Left kidney (tissue), 8 donors: ENCODE measurements at places on chromosomes 7 and 10. TPM values are rescaled to one million over a fixed set of nuclear protein-coding genes. Genes with fewer than 3 reads are reported as not detected.

DNA sequence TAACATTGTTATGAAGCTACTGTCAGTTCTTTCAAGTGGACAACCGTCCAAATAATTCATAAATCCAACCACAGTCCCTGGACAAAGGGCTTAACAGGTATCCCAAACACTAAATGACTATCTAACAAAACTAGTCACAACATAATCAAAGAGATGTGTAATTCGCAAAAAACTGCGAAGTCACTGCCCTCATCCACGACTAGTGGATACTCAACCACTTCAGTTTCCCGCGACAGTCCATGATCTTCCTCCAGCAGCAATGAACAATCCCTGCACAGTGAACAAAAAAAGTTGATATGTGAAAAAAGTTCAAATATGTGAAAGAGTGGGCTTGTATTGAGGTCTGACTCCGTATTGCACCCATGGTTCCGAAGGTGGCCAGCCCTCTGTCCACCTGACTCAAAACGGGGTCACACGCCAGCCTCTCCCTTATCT, 287 bp downstream of the DCLRE1A start:
- no peak for DNase-seq

DNA sequence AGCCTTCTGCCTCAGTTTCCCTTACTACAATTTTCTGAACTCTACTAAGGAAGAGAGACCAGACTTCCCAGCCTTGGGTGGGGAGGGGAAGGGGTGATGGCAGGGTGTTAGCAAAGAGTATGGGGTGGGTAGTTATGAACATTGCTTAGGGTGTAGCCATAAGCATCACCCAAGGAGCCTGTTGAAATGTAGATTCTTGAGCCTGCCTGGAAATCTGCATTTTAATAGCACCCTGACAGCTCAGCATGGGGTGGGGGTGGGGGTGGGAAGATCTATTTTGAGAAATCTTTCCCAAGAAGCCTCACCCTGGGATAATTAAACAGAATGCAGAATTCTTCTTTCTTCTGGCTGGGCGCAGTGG, 164.8 kb downstream of the NRF1 start:
- DNase-seq = no peak

- DNase-seq = no peak
Measured at GRCh38 chr10:133403359-133403758, 9.4 kb downstream of the MTG1 start.

DNA sequence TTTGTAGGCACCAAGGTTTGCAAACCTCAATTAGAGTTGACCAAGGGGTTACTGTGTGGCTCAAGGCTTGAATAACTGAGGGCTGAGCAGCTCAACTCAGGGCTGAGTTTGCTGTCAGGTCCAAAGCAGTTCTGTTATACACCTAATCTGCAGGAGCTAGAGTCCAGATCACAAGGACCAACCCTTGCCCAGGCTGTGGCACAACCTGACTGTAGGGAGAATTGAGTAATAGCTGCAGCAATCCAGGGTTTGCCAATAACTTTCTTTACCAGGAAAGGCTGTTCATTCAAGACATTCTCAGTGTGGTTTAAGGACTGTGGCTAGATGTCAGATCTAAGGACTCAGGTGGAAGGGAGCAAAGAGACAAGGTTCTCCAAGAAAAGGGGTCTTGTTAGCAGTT, 115.6 kb upstream of the IMMP2L start:
- no peak for DNase-seq

Gene CCL24
- polyA plus RNA-seq = not detected

Gene TAS2R3
- polyA plus RNA-seq = 1.2 TPM

Gene C10orf90
- polyA plus RNA-seq = 0.45 TPM

DNA sequence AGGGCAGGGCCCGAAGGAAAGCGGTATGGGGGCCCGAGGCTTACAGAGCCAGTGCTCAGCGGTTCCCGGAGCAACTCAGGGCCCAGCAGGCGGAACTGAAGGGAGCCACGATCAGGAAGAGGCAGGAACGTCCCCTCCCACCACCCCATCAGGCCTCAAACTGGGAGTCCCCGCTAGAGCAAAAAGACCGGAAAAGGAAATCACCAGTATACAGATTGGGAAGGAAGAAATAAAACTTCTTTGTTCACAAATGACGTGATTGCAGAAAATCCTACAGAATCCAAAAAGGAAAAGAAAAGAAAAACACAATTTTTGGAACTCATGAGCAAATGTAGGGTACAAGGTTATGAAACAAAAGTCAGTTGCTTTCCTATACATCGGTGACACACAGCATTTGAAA, 21.6 kb upstream of the ZFAND2A start:
- DNase-seq = no peak

Gene SDK1
- polyA plus RNA-seq = 7.1 TPM

DNA sequence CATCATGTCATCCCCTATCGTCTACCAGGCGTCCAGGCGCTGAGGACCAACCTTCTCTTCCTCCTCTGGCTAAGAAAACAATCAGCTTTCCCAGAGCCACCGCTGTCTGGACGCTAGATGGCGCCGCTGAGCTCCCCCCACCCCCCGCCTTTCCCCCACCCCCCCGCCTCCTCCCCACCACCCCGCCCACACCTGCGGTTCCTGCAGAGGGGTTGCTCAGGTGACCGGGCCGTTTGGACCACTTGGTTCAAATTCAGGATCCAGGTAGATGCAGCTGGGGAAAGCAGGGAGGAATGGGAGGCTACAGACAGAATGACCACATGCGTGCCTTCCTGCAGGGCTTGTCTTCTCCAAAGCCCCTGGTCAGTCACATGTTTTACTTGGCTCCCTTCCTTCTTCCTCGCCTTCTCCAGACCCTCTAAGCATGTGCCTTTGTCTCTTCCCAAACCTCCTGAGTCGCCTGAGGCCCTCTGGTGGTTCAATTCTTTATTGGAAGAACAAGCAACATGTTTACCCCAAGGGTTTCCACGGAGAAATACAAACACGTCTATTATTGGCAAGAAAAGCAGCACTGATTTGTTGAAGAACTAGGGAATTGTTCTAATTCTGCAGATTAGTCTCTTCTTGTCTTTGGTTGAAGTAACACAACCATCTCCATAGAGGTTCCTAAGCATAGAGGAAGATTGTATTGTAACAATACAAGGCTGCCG, 24.7 kb downstream of the AOC1 start:
- peak; percentile 90 for DNase-seq

Gene DPP6
- 44.9 TPM for polyA plus RNA-seq

Gene ZNF804B
- 0.42 TPM for polyA plus RNA-seq

Gene C10orf67
- 2.7 TPM for polyA plus RNA-seq

GRCh38 chr7:157010588-157011332, at the start of gene MNX1:
TSS of gene MNX1 (minus strand) at chr7:157010663. CDS start at chr7:157010350, 313 bp downstream.
- DNase-seq = peak; percentile 57

DNA sequence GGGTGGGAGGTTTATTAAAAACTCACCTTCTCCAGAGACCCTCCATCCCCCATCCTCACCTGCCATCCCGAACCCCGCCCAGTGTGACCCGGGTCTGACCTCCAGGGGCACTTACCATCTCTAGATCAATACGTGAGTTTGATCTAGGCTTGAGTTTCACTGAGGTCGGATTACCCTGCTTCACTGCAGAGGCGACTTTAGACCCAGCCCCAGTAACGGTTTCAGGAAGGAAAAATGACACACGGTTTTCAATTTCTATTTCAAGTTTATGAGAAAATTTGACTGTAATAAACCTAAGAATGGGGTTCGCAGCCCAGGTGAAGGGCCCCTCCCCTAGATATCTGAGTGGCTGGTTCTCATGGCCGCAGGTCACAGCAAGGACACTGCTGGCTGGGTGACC, 33.1 kb downstream of the RCC1L start:
- no peak for DNase-seq

GRCh38 chr10:15652757-15653156, 67.0 kb downstream of the ITGA8 start:
- DNase-seq = no peak

- peak; percentile 30 for DNase-seq
Measured at GRCh38 chr10:123945325-123945920, 53.8 kb upstream of the CPXM2 start.

Gene PRF1
- polyA plus RNA-seq = 0.20 TPM

GRCh38 chr7:46900312-46901263, 681.3 kb downstream of the TNS3 start:
- no peak for DNase-seq

- no peak for DNase-seq
Measured at GRCh38 chr7:13508586-13508985, 480.9 kb downstream of the ETV1 start.

- no peak for DNase-seq
Measured at GRCh38 chr10:129605266-129605985, 138.4 kb downstream of the MGMT start.

GRCh38 chr7:147415991-147416390, 1174.6 kb upstream of the C7orf33 start:
- no peak for DNase-seq

- DNase-seq = no peak
Measured at GRCh38 chr7:151243045-151243349, 5.5 kb downstream of the SMARCD3 start.

DNA sequence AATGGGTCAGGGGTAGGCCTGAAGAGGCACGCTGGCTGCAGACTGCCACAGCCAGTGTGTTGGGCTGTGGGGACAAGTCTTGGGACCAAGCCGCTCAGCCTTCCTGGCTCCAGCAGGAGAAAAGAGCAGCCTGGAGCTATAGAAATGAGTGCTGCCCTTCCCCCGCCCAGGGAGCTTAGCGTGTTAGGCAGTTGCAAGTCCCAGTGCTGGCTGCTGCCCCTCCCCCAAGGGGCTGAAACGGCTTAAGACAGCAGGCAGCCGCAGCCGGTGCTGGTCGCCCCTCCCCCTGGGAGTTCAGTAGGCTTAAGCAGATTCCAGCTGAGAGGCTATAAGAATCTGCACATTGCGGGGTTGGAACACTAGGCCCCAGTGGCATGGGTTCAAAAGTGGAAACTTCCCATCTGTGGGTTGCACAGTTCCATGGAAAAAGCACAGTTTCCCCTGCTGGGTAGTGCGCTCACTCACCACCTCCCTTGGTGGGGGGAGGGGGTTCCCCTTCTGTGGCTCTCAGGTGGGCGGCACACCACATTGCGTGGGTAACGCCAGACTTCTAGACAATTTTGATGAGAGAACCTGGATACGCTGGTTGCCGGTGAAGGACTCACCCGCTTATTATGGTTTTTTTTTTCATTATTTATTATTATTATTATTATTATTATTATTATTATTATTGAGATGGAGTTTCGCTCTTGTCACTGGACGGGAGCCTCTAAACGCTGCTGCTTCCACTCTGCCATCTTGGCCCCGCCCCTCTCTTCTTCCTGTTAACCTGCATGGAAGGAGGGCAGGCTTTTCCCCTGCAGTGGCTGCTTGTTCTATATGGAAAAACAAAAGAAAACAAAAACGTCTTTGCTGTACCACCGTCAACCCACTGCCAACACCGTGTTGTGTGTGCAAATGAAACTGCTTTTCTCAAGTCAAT, 151.1 kb downstream of the CXCL12 start:
- peak; percentile 88 for DNase-seq

Gene GPR15LG
- 0.52 TPM for polyA plus RNA-seq

Gene TRPV5
- 1.5 TPM for polyA plus RNA-seq
